ENCODE measurements at places on chromosomes 3 and 15. TPM values are rescaled to one million over a fixed set of nuclear protein-coding genes. Genes with fewer than 3 reads are reported as not detected.

DNA sequence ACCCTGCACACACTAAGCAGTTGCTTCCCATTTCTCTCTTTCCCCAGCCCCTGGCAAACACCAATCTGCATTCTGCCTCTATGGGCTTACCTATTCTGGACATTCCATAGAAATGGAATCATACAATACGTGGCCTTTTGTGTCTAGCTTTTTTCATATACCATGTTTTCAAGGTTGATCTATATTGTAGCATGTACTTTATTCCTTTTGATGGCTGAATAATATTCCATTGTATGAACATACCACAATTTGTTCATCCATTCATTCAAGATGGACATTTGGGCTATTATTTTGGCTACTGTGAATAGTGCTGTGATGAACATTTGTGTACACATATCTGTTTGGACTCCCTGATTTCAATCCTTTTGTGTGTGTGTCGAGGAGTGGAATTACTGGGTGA, 18.1 kb upstream of the ADAMTS9 start:
- no peak for DNase-seq

DNA sequence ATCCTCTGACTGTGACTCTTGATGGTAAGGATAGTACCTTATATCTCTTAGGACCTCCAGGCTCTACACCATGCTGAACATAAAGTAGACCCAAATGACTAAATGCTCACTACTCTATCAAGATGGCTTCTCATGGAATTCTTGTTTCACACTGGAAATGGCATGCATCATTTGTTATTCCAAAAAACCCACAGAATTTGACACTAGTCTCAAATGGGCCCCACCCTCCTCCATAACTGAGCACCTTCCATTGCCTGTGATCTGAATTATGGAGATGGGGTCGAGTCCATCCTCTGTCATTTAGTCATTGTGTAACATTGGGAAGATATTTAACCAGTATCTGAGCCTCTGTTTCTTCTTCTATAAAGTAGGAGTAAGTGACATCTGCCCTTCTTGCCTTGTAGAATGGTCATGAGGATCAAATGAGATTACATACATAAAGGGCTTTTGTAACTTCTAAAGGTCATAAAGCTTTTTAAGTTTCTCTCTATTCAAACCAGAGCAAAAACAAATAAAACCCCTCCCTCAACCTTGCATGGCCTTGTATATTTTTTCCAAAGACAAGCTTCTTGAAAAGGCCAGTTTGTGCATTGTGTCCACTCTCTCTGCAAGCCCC, 57.0 kb upstream of the PTX3 start:
- DNase-seq: no peak

DAZL gene
- total RNA-seq: not detected

GRCh38 chr3:43699864-43700263, 9.1 kb downstream of the ABHD5 start:
- no peak for DNase-seq

GRCh38 chr15:66703540-66703941, 1.5 kb downstream of the SMAD6 start:
- no peak for DNase-seq

DNA sequence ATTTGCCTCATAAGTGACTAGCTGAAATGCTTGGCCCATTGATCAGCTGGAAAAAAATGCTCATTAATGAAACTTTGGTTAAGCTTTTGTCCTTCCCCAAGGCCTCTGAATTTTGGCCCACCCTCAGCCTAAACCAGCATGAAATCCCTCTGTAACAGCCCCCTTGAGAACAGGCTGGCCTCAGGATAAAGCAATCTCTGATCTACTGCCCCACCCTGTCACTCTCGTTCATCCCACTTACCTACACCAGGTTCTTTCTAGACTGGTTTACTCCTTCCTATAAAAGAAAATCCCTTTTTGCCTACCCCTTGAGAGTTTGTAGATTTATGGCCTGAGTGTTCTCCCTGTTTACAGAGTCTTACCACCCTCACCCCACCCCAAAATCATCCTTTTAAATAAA, 3.4 kb upstream of the AEN start:
- no peak for DNase-seq

P2RY14 gene
- total RNA-seq: 3.3 TPM

Measured in skin of body (tissue), 3 donors.